ENCODE measurements at places on chromosomes 13 and 19.

- H3K4me1 ChIP-seq: no peaks in the 10 kb centered on the region
- DNase-seq: no peak
- no peak overlapping the region for H3K4me3 ChIP-seq
- no peak overlapping the region for H3K27ac ChIP-seq
- H3K27me3 ChIP-seq: no peaks in the 10 kb centered on the region
Observed at GRCh38 chr19:28569132-28570131, 643.5 kb downstream of the UQCRFS1 start.

DNA sequence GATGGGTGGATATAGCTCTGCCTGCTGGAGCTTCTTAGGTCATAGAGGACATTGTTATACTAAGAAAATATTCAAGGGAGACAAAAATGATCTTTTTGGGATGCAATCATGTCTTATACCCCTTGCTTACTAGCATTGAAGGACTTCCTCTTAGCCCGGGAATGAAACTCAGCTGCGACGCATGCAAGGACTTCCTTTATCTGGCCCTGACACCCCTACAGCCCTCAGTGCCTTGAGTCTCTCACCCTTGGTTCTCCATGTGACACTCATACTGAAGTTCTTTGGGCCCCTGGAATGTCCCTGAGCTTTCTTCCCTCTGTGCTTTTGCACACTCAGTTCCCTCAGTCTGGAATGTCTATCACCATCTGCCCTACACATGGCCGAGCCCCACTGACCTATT lies 72.5 kb upstream of the MTIF3 start:
- DNase-seq: no peak
- no peaks in the 10 kb centered on the region for H3K36me3 ChIP-seq
- H3K4me1 ChIP-seq: no peaks in the 10 kb centered on the region
- peaks cover 8% of the 10 kb centered on the region for H3K27me3 ChIP-seq
- no peak overlapping the region for H3K4me3 ChIP-seq

- H3K4me3 ChIP-seq: no peak overlapping the region
- H3K4me1 ChIP-seq: no peaks in the 10 kb centered on the region
- H3K27me3 ChIP-seq: no peaks in the 10 kb centered on the region
- DNase-seq: no peak
Observed at GRCh38 chr19:16118489-16119033, 6.9 kb downstream of the RAB8A start.

GRCh38 chr13:44989071-44989889 lies at the start of the genes GPALPP1 and NUFIP1:
Gene GPALPP1, plus strand, starts transcription at chr13:44989538. Its CDS starts 117 bp downstream, at chr13:44989655.
Gene NUFIP1, minus strand, starts transcription at chr13:44989471. Its CDS starts 35 bp downstream, at chr13:44989436.
- peak within 1 kb of the TSS; percentile 93 for H3K27ac ChIP-seq
- no peaks in the 10 kb centered on the region for H3K36me3 ChIP-seq
- peak within 1 kb of the TSS; percentile 90 for H3K4me3 ChIP-seq
- H3K4me1 ChIP-seq: peaks cover 12% of the 10 kb centered on the region
- H3K27me3 ChIP-seq: no peaks in the 10 kb centered on the region
- DNase-seq: peak; percentile 90

GRCh38 chr19:47681388-47681787 lies 31.8 kb upstream of the EHD2 start:
- H3K27ac ChIP-seq: no peak overlapping the region
- no peaks in the 10 kb centered on the region for H3K4me1 ChIP-seq
- H3K36me3 ChIP-seq: peaks cover 10% of the 10 kb centered on the region
- no peaks in the 10 kb centered on the region for H3K27me3 ChIP-seq

DNA sequence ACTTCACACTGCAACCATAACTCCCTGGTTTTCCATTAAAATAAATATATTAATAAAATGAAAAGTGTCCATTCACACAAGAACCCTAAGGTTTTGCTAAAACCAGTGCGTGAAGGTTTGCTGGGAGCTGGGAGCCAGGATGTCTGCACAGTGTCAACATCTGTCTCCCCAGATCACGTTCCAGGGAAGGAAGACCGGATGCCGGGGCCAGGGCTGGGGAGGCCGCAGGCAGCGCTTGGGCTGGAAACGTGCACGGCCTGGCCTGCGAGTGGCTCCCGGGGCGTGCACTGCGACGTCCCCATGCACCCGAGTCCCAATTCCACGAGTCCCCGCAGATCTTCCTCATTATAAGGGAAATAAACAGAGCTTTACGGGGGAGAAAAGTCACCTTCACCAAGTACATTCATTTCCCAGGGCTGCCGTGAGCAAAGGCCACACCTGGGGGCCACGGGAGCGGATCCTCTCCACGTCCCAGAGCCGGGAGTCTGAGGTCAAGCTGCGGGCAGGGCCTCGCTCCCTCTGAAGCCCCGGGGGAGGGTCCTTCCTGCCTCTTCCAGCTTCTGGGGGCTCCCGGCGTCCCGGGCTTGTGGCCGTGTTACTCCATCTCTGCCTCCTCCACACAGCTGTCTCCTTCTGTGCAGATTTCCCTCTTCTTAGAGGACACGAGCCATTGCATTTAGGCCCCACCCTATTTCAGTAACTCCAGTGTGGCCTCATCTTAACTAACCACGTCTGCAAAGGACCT lies 12.8 kb downstream of the SHC2 start:
- H3K36me3 ChIP-seq: no peaks in the 10 kb centered on the region
- H3K27me3 ChIP-seq: no peaks in the 10 kb centered on the region
- no peak overlapping the region for H3K27ac ChIP-seq
- DNase-seq: no peak
- H3K4me1 ChIP-seq: no peaks in the 10 kb centered on the region
- no peak overlapping the region for H3K4me3 ChIP-seq

- H3K4me1 ChIP-seq: no peaks in the 10 kb centered on the region
- no peaks in the 10 kb centered on the region for H3K27me3 ChIP-seq
- no peak for DNase-seq
- no peak overlapping the region for H3K27ac ChIP-seq
Observed at GRCh38 chr13:80256352-80256932, 84.5 kb downstream of the SPRY2 start.

- no peaks in the 10 kb centered on the region for H3K36me3 ChIP-seq
- no peak overlapping the region for H3K27ac ChIP-seq
- no peaks in the 10 kb centered on the region for H3K27me3 ChIP-seq
- DNase-seq: no peak
- H3K4me3 ChIP-seq: no peak overlapping the region
Observed at GRCh38 chr13:43221611-43222010, 198.2 kb downstream of the DNAJC15 start.
